Ovary (tissue), 10 donors: ENCODE measurements at places on chromosomes 5 and 9.
A peak's percentile ranks its signal among the peaks of the same experiment; 100 is the strongest.

GRCh38 chr5:149826574-149826973 lies 96.5 kb downstream of the PPARGC1B start:
- peak; percentile 58 for DNase-seq

- DNase-seq, result no peak
Observed at GRCh38 chr5:80799573-80799972, 144.8 kb upstream of the DHFR start.

DNA sequence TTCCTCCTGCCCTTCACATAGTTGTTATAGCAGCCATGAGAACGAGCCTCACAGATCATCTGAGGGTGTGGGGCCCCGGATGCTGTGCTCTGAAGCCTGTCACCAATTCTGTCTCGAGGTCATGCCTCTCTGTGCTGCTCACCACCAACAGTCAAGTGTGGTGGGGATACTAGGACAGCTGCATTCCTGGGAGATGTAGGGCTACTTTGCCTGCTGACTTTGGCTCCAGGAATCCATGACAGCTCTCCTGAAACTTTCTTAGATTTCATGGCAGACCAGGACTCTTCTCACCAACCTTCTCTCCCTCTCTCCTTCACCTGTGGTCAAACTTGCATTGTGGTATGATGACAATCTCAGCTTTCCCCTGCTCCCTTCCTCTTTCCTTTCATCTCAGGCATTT lies 395.9 kb downstream of the PSAT1 start:
- DNase-seq, result no peak

DNA sequence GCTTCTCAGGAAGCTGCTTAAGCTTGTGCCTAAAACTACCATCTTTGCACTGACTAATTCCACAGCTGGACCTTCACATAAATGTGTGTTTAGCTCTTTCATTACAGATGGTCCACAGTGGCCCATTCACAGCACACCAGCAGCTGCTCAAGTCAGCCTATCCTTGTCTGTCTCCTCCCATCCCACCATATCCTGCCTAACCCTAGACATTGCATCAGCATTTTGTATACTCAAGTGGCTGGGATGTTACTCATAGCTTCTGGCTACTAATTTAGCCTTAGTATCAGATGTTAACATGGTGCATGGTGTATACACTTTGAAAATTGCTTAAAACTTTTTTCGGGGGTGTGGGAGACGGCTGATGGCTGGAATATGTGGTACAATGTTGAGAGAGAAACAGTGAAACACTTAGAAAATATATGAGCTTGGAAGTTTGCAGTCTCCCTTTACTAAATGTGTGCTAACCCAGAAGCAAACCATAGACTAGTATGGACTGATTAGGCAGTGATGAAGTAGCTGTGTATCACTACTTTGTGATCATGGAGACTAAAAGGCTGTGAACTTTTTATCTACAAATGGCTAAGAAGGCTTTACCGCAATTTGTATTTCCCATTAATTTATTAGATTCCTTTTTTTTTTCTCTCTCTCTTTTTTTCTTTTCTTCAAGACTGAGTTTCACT lies 83.1 kb downstream of the JMY start:
- no peak for DNase-seq

- DNase-seq, result no peak
Observed at GRCh38 chr5:4065472-4066320, 470.1 kb downstream of the IRX1 start.

DNA sequence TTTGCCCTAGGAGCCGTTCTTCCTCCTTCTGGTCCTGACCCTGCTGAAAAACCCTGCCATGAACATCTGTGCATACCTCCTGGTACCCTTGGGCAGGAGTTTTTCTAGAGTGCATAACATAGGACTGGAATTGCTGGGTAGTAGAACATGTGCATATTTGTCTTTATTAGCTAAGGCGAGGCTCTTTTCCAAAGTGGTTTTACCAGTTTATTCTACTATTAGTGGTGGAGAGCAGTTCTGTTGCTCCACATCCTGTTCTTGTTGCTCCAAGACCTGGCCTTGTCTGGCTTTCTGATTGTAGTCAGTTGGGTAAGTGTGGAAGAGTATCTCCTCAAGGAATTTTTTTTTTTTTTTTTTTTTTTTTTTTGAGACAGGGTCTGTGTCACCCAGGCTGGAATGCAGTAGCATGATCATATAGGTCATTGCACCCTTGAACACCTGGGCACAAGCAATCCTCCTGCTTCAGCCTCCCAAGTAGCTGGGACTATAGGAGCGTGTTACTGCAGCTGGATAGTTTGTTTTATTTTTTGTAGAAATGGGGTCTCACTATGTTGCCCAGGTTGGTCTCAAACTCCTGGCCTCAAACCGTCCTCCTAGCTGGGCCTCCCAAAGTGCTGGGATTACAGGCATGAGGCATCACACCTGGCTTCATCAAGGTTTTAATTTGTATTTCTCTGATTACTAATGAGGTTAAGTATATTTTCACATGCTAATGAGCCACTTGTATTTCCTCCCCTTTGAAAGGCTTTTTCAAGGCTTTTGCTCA lies 85.2 kb downstream of the SPRY4 start:
- DNase-seq, result no peak

GRCh38 chr5:116320486-116320885 lies 235.7 kb downstream of the COMMD10 start:
- no peak for DNase-seq

DNA sequence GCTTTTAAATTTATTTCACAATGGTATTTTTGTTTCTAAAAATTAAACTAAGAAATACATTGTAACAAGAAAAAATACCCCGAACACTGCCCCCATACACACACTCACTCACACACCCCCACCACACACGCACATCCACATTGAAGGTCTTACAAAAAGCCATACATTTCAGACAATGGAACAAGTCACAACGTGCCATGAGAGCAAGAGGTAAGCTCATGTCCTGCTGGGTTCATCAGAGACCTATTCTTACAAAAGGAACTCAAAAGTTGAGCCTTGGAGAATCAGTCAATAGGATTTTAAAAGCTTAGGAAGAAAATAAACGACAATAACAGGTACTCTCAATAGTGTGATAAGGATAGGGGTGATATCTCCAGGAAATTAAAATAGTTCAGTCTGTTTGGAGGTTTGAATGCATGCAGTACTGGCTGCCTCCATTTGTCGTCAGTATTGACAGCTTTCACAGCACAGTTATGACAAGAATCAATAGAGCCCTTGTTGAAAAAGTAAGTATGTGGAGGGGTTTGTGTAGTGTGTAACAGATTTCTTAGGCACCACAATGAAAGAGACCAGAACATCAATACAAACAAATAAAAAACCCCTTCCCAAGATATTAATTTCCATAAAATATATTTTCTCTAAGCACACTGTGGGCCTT lies 1826.2 kb upstream of the CDH6 start:
- DNase-seq, result no peak

DNA sequence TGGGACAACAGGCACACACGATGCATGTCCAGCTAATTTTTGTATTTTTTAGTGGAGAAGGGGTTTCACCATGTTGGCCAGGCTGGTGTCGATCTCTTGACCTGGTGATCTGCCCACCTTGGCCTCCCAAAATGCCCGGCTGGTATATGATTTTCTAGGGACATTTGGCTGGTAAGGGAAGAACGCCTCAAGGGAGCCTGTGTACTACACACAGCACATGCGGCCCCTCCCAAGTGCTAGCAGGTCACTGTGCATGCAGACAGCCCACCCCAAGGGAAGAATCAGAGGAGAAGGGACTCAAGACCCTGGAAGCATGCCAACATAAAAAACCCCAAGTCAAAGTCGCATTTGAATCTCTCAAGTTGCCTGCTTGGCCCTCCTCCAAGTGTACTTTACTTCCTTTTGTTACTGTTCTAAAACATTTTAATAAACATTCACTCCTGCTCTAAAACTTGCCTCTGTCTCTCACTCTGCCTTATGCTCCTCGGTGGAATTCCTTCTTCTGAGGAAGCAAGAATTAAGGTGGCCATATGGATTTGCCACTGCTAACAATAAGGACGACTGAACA lies 24.3 kb upstream of the OTULINL start:
- DNase-seq, result no peak

DNA sequence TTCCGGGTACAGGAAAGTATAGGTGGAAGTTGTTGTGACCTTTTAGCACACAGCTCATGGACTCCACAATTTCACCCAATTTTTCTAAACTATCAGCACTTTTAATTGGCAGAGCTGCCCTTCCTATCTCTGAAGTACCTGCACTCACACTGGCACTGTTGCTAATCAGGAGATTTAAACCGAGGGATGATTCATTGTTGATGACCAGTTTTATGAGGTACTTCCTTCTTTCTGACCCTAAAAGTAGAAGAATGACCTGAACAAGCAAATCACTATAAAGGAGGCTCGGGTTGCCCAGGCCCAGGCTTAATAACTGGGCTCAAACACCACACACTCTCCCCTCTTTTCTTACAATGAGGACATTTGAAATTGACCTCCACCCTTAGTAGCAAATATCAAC lies 105.9 kb downstream of the KCNN2 start:
- no peak for DNase-seq

GRCh38 chr5:131363811-131364506 lies 100.1 kb downstream of the CDC42SE2 start:
- DNase-seq, result no peak

GRCh38 chr9:137145731-137146526 lies 7.0 kb downstream of the GRIN1 start:
- DNase-seq, result no peak

GRCh38 chr9:14935106-14935751 lies 25.0 kb upstream of the FREM1 start:
- DNase-seq, result no peak

GRCh38 chr9:78031893-78032729 lies 500 bp upstream of the GNAQ start:
- DNase-seq, result peak; percentile 94

- DNase-seq, result no peak
Observed at GRCh38 chr5:172446336-172447051, 7.8 kb downstream of the SH3PXD2B start.
